ENCODE measurements at places on chromosomes 1 and 21.

DNA sequence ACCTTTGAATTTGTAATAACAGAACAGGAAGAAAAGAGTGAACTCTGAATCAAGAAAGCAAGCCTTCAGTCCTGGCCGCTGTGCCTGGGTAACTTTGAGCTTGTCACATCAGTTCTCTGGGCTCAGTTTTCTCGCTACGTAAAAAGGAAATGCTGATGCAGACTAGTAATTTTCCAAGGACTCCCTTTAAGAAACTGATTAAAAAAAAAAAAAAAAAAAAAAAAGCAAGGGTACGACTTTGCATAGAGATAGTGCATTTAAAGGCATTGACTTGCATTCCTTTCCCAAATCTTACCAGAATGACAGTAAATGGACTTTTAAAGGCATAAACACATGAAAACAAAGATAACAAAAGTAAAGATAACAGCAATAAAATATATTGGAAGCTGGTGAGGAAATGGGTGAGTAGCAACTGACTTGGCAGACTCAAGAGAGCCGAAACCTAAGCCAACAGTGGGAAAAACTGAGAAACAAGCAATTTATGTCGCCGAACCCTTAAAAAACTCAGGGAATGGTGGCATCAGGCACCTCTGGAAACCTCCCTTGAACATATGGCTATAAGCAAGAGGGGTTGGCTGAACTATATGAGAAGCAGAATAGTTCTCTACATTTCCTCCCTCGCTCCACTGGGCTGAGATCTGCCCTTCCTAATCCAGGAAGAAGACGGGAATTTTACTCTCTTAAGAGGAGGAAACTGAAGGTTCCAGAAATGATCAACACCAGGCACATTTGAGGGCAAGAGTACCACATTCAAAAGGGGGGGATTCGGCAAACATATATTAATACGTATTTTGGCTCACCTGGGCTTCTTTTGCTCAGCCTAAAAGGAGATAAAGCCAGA lies 189.2 kb downstream of the CDC7 start:
- DNase-seq: no peak

DNA sequence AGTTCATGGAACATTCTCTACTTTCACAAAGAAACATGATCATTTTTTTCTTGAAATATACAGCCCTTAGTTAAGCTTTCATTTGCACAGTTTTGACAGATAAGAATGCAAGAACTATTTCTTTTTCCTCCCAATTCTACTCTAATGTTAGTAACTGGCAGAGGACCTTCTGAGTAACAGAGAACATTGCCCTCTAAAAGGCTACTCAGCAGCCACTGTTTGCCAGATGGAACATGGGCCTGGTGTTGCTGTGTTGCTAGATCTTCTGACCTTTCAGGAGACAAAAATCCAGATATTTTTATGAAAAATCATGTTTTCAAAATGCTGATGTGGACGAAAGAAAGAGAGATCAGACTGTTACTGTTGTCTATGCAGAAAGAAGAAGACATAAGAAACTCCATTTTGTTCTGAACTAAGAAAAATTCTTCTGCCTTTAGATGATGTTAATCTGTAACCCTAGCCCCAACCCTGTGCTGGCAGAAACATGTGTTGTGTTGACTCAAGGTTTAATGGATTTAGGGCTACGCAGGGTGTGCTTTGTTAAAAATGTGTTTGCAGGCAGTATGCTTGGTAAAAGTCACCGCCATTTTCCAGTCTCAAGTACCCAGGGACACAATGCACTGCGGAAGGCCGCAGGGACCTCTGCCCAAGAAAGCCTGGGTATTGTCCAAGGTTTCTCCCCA lies 2.9 kb upstream of the PRDX6 start:
- DNase-seq: no peak

- no peak for DNase-seq
Measured at GRCh38 chr1:61083807-61084440, 1.6 kb downstream of the NFIA start.

DNA sequence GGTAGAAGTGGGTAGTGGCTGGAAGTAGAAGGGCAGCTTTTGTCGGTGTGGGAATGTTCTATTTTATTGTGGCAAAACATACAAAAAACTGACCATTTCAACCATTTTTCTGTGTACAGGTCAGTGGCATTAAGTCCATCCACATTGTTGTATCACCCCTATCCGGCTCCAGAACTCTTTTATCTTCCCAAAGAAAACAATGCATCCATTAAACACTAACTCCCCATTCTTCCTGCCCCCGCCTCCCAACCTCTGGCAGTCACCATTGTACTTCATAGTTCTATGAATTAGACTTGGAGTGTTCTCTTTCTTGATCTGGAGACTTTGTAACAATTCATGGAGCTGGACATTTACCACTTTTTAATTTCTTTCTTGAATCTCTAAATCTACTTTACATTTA lies 55.7 kb downstream of the DEGS1 start:
- no peak for DNase-seq

GRCh38 chr1:8510041-8510823 lies 192.3 kb downstream of the SLC45A1 start:
- no peak for DNase-seq

- no peak for DNase-seq
Measured at GRCh38 chr1:167991546-167991945, 54.7 kb upstream of the MPC2 start.

DNA sequence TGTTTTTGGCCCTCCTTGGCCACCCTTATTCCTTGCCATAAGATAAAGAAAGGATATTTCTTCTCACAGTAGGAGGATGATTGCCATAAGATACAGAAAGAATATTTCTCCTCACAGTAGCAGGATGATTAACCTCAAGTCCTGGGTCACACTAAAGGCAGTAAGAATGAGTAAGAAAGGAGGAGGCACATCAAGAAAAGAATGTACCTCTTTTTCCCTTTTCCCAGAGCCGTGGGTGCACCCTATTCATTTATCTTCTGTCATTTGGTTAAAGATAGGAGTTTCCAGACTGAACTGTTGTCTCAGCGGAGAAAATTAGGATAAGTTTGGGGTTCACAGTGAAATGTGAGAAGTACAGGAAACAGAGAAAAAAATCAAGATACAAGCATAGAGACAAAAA lies 52.5 kb downstream of the LRRC8C start:
- no peak for DNase-seq

GRCh38 chr1:232112076-232112475 lies 485.5 kb downstream of the DISC1 start:
- no peak for DNase-seq

DNA sequence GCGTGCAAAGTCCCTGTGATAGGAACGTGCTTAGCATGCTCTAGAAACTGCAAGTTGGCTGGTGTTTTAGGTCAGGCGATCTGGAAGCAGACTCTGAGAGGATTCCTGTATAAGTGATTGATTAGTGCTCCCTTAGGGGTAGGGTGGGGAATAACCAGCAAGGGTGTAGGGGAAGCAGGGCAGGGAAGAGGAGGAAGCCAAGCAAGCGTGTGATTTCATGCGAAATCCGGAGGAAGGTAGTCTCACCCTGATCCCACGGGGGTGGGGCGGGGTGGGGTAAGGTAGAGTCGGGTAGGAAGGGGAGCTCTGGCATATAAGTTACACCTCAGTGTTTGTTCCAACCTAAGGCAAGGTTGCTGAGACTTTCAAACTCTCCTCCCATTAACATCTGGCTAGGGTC lies 24.9 kb upstream of the CTPS1 start:
- DNase-seq: no peak

DNA sequence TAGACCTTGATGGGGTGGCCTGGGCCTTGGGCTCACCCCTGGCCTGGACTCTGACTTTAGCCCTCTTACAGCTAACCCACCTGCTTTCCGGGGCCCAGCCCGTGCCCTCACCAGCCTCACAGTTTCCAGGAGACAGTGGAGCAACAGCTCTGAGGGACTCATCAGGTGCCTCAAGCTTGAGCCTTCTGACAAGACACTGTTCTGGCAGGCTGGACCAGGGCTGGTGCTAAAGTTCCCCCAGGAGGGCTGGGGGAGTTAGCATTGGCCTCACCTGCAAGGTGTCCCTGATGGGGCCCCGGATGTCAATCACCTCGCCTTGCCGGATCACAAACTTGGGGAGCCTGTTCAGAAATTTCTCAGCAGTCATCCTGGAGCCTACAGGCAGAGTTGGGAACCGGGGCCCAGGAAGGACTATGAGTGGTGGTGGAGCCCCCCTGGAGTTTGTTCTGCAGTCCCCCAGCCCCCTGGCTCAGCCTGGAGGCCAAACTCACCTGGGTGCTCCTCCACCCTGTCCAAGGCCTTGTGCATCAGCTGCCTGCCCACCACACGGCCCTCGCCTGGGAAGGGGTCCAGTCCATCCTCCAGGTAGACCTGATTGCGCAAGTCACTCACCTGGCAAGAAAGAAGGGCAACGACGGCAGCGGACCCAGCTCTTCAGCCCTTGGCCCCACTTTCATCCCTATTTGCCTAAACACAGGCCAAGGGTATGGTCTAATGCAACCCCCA lies 4.1 kb downstream of the SH3BGRL3 start:
- DNase-seq: no peak

DNA sequence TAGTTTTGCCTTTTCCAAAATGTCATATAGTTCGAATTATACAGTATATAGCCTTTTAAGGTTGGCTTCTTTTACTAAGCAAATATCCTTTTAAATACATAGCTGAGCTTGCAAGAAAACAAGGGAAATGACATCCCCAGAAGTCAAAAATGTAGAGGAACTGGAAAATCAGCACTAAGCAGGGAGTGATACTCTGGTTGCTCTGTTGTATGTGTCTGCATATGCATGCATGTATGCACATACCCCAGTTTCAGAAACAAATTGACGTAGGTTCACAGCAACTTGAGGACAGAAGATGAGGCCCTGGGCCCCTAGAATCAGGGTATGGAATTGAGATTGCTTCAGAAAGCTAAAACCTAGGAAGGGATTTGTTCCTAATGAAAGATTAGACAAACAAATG lies 75.1 kb upstream of the GNG4 start:
- DNase-seq: no peak

DNA sequence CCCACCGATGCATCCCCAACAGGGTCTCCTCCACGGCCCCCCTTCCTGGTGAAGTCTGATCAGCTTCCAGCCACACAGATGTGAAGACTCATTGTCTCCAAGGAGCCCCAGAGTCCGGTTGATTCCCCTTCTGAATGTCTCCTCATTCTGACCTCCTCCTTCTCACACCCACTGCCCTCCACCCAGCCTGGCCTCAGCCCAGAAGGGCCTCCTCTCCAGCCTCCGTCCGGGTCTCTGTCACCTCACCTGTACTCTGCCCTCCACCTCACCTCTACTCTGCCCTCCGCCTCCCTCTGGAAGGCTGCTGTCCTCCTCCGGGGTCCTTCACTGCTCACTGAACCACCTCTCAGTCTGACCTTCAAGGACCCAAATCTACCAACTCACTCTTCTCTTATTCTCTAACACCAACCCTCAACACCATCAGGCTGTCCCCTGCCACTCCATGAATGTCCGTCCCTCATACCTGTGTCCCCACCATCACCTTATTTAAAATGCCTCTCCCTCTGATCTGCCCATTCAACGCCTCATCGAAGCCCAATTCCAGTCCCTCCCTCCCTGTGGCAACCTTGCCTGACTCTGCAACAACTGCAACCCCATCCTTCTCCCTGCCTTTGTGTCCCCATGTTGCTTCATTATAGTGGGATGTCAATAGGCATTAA lies 201.2 kb downstream of the TOMM20 start:
- no peak for DNase-seq

DNA sequence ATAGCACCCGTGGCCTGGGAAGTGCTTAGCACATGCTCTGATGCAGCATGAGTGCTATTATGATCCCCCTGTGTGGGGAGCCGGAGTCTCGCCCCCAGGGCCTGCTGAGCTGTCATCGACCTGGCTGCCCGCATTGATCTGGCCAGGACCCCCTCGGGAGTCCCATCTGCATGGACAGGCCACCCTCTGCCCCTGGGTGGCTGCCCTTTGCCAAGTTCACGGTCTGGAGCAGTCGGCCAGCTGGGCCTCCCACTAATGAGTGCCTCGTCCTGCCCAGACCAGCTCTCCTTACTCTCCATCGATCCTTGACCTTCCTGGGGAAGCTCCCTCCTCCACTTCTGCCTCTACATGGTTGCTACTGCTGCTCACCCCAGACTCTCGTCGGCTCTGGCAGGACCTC lies 121.8 kb upstream of the RUNX3 start:
- no peak for DNase-seq

DNA sequence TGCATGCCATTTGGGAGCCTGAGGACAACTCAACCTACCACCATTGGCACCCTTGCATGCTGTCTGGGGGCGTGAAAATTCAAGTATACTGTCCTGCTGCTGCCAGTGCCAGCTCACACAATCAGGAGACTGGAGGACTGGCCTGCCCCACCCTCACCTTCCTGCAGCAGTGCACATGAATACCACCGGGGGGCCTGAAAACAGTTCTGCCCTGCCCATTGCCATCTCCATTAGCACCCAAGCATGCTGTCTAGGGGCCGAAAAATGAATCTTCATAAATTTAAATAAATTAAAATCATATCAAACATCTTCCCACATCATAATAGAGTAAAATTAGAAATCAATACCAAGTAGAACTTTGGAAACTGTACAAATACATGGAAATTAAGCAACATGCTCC lies 322.1 kb upstream of the TMPRSS15 start:
- DNase-seq: peak; percentile 22
